ENCODE measurements at places on chromosomes 4 and X.

- DNase-seq = no peak
Observed at GRCh38 chr4:8598391-8599090, 6.0 kb downstream of the CPZ start.

GRCh38 chr4:171561419-171561818 lies 251.8 kb upstream of the GALNTL6 start:
- DNase-seq = no peak

DNA sequence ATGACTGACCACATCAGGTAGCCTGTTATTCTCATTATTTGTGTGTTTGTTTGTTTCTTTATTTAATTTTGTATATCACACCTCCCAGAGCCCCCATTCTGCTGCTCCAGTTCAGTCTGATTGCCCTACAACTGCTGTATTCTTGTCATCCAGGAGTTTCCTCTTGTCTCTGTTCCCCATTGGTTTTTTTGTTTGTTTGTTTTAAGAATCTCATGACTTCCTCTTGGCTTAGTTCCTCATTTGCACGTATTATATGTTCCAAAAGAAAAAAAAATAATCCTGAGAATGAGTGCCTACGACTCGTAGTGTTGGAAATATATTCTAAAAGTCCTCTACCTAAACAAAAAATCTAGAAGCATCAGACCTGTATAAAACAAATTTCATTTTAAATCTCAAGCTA lies 142.3 kb upstream of the SLIT2 start:
- no peak for DNase-seq

GRCh38 chrX:34734383-34734782 lies 77.3 kb upstream of the TMEM47 start:
- DNase-seq = peak; percentile 22

GRCh38 chr4:57943682-57944081 lies 833.5 kb upstream of the IGFBP7 start:
- DNase-seq = no peak

- no peak for DNase-seq
Observed at GRCh38 chr4:76571274-76571673, 136.2 kb downstream of the SHROOM3 start.

DNA sequence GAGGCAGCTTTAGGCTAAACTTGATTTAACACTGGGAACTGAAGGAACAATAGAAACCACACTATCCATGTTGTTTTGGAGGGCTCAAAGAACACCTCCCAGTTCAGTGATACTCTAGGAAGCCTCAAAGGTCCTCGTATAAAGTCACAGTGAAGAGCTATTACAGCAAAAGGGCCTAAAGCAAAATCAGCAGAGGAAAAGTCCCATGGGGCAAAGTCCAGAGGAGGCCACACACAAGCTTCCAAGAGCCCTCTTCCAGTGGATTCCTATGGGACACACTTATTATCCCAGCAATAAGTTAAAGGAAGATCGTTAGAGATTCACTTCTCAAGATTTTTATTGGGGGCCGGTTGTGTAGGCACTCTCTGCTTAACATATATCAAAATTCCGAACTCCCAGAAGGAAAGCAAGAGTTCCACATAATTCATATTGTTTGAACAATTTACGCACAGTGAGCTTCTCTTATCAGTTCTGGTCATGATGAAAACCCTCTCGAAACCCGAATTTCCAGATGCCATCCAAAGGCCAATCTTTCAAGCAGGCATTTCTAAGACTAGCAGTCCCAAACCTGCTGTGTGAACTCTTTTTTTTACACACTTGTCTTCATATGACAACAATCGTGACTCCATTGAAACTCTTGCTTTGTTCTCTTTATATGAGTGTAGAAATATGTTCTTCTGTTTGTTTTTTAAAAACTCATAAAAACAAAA lies 53.7 kb downstream of the ANXA5 start:
- no peak for DNase-seq

DNA sequence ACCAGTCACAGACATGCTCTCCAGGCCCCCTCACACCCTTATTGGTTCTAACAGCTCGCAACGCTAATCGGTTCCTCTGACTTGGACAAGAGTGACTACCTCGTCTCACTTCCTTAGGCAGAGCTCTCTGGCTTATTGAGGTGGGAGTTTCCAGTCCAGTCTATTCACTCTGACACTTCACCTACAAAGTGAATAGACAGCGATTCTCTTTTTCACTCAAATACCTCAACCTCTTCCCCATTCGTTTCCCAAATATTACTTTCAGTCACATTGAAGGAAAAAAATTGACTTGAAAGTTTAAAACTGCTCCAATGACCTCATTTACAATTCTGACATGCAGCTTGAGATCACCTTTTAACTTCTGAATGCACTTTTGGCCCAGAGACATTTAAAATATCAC lies 17.7 kb downstream of the HELT start:
- DNase-seq = no peak

Data from AG08396 (cell line).